ENCODE measurements at places on chromosomes 16 and 17.

- DNase-seq = no peak
Measured at GRCh38 chr16:3810198-3810664, 70.3 kb downstream of the CREBBP start.

- DNase-seq = peak; percentile 78
Measured at GRCh38 chr17:49067163-49067562, 65.4 kb upstream of the B4GALNT2 start.

DNA sequence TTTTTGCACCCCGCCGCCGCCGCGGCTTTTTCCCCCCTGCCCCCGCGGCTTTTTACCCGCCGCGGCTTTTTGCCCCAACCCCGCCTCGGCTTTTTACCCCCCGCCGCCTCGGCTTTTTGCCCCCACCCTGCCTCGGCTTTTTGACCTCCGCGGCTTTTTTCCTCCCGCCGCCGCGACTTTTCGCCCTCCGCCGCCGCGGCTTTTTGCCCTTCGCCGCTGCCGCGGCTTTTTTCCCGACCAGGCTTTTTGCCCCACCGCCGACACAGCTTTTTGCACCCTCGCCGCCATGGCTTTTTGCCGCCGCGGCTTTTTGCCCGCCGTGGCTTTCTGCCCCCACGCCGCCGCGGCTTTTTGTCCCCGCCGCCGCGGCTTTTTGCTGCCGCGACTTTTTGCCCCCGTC, 137.0 kb upstream of the TP53TG3D start:
- no peak for DNase-seq

- DNase-seq = no peak
Measured at GRCh38 chr17:83100220-83100852, 20.9 kb downstream of the METRNL start.

GRCh38 chr17:35283767-35284166, 40.9 kb downstream of the SLFN5 start:
- no peak for DNase-seq

- DNase-seq = no peak
Measured at GRCh38 chr17:74898376-74898946, 5.0 kb upstream of the FADS6 start.

- peak; percentile 93 for DNase-seq
Measured at GRCh38 chr17:77140878-77141767, at the start of gene SEC14L1. Gene SEC14L1, plus strand, starts transcription at chr17:77140969. Its CDS starts 2,628 bp downstream, at chr17:77143597.

DNA sequence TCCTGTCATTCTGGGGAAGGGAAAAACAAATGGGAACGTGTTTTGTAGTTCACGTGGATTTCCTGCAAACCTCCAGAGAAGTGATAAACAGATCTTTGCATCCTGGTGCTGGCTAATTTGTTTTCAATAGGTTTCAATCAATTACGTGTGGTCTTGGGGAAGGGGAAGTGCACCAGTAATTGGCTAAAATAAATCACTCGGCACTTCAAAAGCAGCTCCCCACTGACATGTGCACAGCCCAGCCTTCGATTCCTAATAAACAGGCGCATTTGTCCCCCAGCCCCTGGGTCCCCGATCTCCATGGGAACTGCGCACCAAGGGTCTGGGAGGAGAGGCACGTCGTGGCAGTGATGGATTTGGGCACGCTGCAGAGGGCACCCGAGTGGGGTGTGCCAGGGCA, 112.9 kb upstream of the GSE1 start:
- DNase-seq = no peak

DNA sequence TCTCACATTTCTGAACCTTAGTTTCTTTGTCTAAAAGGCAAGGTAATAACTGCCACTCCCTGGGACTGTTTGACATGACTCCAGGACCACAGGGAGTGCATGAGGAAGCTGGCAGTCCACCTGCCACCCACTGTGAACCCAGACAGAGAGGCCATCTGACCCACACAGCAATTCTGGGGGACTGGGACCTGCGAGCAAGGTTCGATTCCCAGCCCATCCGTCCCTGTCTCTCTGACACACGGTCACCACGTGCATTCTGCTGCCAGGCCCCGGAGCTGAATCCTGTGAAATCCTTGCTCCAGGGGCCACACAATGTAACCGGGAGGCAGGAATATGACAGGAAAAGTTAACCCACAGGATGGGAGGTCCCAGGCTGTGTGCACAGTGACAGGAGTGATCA, 218.8 kb upstream of the FOXF1 start:
- DNase-seq = no peak

DNA sequence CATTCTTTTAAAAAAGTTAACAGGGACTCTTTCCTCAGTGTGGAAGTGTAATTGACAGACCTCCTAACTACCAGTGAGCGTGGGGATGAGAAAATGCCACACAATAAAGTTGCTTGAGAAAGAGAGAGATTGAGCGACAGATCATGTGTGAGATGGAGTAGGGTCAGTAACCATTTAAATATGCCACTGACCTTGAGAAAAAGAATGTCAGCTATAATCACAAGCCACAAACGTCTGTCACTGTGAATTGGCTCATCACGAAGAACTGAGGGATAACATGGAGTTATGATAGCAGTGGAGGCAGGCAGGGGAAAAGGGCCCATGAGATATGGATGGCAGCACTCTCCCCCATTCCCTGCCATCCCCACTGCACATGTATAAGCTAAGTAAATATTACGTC, 253.9 kb downstream of the SLC39A11 start:
- no peak for DNase-seq

DNA sequence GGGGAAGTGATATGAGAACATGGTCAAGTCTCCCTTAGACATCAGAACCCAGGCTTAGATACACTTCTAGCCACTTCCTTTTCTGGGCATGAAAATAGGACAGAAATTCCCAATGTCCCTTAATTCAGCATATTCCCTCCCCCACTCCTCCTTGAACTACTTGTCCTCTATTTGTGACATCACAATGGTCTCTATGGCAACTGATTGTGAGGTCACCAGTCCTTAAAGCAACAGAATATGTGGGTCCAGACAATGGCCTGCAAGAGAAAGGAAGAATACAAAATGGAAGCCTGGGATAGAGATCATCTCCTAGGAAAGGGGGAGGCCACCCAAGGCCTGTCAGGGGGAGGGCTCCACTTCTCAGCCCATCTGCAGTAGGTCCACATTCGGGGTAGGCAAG, 6.7 kb upstream of the SEZ6 start:
- no peak for DNase-seq

DNA sequence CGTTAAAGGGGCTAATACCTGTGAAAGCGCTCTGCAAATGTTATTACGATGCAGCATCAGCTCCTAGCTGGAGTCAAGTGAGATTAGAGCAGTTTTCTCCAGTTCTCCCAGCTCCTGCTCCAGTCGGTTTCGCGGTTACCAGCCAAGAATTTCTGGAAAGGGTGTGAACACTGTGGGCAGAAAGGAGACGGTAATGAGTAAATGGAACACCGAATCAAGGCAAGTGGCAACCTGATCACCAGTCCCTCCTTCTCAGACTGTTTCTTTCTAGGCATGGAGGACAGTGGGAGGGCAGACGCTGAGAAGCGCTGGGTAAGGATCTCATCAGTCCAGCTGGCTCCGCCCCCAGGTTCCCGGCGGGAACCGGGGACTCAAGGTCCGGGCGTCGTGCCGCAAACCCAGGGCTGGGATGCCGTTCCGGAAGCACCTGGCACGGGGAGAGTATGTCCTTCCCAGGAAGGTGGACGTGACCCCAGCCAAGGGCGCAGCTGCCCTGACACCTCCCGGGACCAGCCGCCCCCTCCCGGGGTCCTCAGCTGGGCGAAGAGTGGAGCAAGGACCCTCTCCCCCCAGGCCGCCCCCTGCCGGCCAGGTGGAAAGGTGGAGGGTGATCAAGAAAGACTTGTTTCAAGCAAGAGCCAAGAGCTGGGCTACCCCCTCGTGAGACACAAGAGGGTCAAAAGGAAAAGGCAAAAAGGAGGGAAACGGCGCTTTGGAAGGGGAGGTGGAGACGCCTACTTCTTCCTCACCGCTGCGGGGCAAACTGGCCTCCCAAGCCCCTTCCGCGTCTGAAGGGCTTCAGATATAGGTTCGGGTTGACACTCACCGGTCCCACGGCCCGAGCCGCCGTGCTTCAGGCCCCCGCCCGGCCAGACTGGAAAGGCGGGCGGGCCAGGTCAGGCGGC, 481 bp downstream of the MYO19 start:
- DNase-seq = peak; percentile 94

GRCh38 chr16:72285728-72286127, 113.8 kb upstream of the PMFBP1 start:
- DNase-seq = no peak

DNA sequence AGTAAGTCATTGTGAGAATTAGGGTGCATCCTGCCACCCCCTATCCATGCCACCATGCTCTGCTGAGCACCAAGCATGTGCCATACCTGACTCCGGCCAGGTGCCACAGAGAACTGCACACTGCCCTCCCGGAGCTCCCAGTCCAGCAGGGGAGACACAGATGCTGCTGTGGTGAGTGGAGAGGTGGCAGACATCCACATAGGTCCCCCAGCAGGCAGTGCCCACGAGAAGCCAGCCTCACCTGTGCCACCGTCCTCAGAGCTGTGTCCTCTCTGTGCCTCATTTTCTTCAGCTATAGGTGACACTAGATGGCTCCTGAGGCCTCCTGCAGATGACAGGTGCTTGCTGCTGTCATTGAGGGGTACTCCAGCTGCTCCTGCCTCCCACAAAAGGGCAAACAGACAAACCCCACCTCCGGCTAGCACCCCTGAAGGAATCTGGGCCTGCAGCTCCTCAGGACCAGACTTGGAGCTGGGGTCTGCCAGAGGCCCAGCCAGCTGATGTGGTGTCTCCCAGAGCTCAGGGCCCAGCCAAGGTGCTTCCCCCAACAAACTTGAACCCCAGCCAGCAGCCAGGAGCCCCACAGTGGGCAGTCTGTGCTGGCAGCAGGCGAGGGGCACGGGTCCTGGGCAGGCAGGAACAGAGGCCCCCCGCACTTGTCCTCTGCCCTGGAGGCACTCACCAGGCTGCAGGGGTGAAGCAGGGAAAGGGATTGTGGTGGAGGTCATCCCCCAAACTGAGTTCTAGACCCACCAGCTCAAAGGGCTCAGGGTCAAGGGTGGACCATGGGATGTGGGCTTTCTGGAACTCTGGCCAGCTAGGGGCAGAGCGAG, 17.1 kb downstream of the FOXJ1 start:
- DNase-seq = peak; percentile 53

DNA sequence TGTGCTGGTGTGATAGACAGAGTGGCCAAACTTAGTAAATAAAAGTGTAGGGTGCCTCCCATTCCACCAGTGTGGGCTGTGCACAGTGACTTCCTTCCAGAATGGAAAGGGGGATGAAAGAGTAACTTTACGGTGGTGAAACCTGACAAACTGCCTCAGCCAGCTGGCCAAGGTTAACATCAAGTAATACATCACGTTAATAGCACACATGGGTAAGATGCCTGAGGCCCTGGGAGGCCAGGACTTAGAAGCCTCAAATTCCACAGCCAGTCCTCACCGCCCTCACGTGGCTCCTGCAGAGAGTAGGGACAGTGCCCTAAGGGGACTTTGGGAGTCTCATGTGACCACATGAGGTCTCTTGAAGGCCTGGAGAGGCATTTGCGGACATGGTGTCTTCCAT, 14.1 kb downstream of the RMI2 start:
- DNase-seq = peak; percentile 44

DNA sequence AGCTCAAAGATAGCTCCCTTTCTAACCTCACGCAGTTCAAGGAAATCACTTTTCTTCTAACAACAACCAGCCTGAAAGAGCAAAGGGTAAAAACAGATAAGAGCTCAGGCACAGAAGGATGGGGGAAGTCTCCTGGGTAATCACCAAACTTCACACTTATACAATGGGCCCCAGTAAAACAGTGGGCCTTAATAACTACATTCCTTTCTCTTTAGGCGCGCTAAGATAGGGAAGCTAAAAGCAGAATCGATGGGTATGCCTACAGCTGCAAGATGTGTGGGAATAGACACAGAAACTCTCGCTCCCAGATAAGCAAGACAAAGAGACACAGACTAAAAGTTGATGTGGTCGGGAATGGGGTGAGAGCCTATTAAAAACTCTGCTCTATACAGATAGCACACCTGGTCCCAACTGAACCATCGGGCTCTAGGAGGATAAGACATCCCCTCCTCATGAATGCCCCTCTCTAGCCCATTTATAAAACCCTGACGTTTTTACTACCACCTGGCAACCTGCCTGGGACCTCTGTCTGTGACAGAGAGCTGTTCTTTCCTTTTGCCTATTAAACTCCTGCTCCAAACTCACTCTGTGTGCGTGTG, 826 bp downstream of the LYZL6 start:
- peak; percentile 55 for DNase-seq

DNA sequence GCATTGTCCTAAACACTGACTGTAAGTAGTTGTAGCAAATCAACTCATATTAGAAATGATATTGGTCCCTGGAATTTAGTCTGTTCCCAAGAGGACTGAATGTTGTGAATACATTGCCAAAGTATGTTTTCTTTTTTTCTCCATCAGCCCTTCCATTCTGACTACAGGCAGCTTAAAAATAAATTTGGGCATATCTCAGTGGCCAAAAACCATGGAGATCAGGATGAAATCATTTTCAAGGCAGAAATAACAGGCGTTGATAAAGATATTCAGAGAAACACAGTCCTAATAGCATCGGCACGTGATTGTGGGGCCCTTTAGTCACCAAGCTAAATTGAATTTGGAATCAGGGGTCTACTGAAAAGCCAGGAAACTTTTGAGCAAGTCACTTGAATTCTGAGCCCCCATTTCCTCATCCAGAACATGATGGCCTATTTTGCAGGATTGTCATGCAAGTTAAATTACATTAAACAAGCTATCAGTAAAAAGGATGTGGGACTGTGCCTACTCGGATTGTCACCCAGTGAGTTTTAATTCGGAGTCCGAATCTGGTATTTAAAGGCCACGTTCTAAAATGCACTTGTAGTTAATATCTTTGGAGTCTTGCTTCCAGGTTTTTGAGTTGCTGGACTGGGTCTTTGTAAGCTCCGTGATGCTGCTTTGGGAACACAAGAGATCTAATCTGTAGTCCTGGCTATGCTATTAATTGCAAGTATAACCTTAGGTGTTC, 17.1 kb downstream of the HLF start:
- DNase-seq = no peak

GRCh38 chr16:66569827-66570405, 3.7 kb downstream of the CMTM1 start:
- no peak for DNase-seq

DNA sequence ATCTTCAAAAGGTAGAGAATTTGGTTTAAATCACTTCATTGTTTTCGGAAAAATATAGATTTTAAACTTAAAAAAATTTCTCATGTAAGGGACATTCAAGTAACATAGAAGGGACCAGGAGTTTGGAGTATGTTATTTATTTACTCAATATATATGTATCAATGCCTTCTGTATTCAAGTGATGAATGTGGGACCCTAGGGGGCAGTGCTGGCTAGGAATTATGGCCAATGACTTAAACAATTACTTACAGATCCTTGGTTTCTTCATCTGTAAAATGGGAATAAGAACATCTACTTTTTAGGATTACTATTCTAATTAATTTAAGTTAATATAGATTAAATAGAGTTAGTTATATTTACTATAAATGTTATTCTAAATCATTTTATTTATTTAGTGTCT, 886.3 kb upstream of the RBFOX1 start:
- DNase-seq = no peak

DNA sequence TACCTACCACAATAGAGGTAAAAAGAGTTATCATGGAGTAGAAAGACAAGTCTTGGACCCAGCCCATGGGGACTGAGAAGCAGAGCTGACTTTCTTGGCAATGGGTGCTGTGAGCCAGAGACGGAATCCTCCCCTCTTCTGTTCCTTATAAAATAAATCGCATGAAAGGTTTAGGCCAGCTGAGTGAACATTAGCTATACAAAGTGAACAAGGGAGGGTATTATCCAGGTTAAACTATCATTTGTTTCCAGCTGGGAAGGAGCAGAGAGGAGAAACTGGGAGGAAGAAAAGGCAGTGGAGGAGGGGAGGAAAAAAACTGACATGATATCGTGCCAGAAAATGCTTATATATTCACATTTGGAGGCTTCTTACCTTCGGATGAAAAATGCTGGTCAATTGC, 13.3 kb upstream of the PAFAH1B1 start:
- DNase-seq = peak; percentile 32

Measured in endodermal cell (in vitro differentiated cells).